Right renal cortex interstitium (tissue), 3 donors: ENCODE measurements at places on chromosomes 2 and 18.

DNA sequence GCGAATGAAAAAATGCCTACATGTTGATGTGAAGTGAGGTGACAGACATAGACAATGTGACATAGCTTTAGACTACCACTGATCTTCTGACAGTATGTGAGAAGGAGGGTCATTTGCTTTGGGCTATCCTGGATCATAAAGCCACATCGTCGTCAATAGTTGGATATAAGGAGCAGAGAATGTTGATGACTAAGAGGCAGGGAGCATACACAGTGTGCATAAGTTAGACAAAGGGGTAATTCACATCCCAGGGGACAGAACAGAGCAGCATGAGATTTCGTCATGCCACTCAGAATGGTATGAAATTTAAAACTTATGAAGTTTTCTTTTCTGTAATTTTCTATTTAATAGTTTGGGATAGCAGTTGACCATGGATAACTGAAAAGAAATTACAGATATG lies 403.2 kb downstream of the DSC3 start:
- DNase-seq = no peak

- no peak for DNase-seq
Measured at GRCh38 chr2:141062443-141062842, 1068.4 kb downstream of the LRP1B start.

- DNase-seq = no peak
Measured at GRCh38 chr2:70728128-70728527, 39.9 kb downstream of the ADD2 start.

DNA sequence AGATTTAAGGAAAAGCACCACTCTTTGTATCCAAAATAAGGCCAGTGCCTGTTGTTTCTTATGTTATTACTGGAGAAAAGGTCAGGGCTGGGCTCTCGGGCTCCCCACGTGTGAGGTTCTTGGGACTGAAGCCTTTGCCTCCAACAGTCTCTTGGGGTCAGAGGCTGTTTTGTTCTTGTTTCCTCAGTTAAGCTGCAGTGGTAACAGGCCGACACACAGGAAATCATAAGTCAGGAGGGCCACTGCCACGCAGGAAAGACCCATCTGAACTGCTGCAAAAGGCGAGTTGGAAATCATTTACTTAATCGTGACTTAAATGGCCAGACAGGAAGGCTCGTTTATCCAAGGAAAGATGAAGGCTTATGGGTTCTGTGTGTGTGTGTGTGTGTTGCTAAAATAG lies 30.3 kb upstream of the IL37 start:
- no peak for DNase-seq

GRCh38 chr2:160294339-160294803 lies 94.3 kb upstream of the ITGB6 start:
- no peak for DNase-seq

- DNase-seq = no peak
Measured at GRCh38 chr2:132747046-132747445, 77.0 kb upstream of the LYPD1 start.

DNA sequence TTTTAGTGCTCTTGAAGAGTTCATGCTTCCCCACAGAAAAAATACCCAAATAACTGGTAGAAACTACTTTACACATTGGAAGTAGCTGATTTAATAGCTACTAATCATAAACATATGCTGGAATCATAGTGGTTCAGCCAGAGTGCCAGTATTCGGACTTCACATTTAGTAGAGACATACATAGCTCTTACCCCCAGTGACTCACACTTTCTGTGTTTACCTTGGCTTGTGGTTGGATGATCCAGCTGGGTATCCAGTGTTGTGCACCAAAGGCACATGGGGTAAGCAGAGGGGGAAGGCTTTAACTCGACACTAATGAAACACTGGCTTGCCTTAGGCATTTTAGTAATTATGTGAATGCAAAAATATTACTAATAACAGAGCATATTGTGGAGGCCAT lies 18.1 kb downstream of the ARHGAP28 start:
- DNase-seq = no peak

DNA sequence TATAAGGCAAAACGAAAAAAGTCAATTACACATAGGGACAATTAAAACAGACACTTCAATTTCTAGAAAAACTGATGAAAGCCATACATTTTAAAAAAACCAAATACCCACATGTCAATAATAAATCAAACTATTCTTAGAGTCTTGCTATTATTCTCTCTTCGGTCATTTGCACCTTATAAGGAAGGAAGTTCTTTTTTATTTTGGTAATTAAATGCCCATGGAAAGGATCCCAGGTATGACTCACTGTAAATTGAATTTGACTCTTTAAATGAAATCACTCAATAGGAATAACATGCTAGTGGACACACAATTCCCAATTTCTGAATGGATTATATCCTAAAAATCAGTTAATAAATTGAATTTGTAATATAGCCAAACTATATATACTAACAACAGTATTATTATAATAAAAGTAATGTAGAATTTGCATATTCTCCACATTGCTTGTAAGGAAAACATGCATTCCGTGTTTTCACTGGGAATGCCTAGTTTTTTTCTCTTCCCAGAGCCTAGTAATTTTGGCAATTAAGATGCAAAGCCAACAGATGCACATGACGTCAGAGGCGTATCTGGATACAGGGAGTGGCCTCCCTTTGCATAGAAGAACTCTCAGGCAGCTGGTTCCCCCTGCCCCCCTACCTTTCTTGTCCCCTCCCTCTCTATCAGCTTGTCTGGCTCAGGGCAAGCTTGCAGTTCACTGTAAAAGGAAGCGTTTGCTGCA lies 153.5 kb upstream of the PGAP1 start:
- DNase-seq = no peak

GRCh38 chr2:85501248-85501647 lies 37.7 kb upstream of the MAT2A start:
- no peak for DNase-seq

GRCh38 chr2:69061525-69061924 lies 48.5 kb downstream of the ANTXR1 start:
- no peak for DNase-seq

- no peak for DNase-seq
Measured at GRCh38 chr2:44184106-44184505, 15.4 kb downstream of the PPM1B start.

DNA sequence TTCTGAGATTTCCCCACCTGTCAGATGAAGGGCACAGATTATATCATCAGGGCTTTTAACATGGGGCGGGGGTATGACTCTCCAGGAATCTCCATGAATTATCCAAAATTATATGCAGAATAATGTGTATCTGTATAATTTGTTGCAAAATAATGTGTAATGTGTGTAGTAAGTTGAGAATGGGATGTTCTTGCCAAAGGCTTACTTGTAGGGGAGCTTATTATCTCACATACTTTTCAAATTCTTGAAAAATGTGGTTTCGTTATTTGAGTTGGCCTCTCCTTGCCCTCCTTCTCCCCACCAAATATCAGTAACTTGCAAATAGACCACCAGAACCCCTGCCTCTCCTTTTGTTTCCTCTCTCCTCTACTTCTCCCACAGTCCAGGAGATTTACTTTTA lies 35.6 kb downstream of the UBR3 start:
- DNase-seq = no peak

GRCh38 chr2:145186303-145186702 lies 666.4 kb upstream of the ZEB2 start:
- DNase-seq = no peak

DNA sequence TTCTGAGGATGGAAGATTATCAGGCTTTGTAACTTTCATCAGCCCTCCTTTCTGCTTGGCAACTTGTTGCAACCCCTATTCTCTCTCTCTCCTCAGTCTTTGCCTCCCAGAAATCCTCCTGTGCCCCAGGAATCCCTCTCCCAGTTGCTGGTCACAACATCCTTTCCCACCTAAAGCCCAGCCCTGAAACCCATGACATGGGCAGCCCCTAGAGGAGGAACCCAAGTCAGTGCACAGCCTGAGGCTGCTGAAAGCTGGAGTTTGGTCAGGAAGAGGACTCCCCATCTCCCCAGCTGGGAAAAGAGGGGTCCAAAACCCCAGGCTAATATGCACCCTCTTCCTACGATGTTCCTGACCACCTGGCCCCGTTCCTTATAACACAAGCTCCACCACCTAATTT lies 29.5 kb downstream of the PKDCC start:
- no peak for DNase-seq

- DNase-seq = no peak
Measured at GRCh38 chr2:185279999-185280398, 458.6 kb upstream of the FSIP2 start.

- no peak for DNase-seq
Measured at GRCh38 chr2:203870941-203871340, 3.4 kb downstream of the CTLA4 start.

DNA sequence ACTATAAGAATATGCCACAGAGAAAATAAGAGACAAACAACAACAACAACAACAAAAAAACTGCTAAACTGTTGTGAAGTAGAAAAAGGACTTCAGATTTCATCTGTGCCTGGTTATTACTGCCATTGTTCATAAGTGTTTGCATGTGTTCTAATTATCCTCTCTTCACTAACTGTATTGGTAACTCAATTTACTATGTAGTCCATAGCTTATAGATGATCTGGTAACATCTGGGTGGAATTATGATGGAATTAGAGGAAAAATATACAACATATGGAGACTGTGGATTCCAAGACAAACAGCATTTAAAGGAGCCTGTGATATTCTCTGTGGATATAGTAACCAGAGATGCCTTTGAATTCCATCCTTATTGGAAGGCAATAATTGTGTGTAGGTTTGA lies 1891.5 kb upstream of the PIK3C3 start:
- DNase-seq = no peak

DNA sequence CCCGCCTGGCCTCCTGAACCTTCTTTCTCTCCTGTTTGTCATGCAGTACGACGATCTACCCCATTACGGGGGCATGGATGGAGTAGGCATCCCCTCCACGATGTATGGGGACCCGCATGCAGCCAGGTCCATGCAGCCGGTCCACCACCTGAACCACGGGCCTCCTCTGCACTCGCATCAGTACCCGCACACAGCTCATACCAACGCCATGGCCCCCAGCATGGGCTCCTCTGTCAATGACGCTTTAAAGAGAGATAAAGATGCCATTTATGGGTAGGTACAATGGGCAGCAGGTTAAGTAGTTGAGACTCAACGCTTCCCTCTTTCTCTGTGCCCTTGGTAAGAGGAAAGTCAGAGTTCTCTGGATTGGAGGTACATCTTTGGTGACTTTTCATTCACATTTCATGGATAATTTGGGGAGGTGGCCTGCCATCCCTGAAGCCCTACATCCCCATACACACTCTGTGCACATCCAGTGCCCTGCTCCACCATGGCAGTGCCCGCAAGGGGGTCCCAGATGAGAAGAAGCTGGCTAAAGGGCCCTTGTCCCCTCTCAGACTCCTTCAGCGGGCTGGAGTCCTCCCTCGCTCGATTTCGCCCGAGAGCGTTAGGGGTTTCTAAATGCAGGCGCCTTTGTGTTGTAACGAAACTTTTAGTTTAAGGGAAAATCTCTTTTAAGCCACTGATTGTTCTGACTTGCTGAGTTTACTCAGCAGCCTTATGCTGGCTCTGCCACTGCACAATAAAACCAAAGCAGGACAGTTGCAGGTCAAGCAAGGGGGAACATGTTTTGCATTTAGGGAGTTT lies 3.0 kb downstream of the MEIS1 start:
- DNase-seq = no peak

GRCh38 chr18:73945130-73945792 lies 202.4 kb downstream of the FBXO15 start:
- no peak for DNase-seq

DNA sequence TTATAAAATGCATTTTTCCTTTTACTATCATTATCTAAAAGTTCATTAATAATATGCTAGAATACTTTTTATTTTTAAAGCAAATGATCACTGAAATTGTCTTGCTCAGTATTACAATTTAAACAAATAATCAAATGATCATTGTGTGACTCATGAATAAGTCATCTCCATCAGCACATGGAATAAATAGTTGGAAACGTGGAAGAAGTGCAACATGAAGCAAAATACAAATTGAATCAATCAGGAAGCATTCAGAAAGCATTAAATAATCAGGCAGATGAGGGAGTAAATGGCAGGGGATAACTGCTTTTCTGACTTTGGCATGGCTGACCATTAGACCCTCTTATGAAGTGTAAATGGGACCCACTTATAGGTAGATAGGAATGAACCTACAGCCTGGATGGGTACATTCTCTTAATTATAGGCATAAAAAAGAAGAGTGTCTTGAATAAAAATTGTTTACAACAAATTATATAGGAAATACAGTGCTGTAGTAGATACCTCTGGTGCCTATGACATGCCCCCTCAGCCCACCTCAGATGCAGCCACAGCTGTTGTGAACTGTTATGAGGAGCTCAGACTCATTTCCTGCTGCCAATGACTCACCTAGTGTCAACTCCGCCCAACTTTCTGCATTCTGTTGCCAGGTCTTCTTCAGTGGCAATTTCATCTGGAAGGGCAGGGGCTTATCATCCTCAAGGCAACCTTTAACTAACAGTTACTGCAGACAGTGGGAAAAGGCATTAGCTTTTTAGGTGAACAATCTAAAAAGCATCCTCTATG lies 936.0 kb downstream of the TRIB2 start:
- no peak for DNase-seq

DNA sequence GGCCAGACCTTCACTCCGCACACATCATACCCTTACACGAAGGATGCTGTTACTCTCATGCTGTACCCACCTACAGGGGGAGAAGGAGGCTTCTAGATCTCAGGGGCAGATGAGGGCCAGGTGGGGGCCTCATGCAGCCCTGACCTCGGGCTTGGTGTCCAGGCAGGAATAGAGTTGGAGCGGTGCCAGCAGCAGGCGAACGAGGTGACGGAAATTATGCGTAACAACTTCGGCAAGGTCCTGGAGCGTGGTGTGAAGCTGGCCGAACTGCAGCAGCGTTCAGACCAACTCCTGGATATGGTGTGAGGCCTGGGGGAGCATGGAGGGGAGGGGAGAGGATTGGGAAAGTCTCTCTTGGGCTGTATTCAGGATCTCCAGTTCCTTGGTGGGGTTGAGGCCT lies 4.0 kb upstream of the RNF181 start:
- DNase-seq = no peak

GRCh38 chr2:159795841-159796690 lies 1.9 kb downstream of the CD302 start:
- no peak for DNase-seq

DNA sequence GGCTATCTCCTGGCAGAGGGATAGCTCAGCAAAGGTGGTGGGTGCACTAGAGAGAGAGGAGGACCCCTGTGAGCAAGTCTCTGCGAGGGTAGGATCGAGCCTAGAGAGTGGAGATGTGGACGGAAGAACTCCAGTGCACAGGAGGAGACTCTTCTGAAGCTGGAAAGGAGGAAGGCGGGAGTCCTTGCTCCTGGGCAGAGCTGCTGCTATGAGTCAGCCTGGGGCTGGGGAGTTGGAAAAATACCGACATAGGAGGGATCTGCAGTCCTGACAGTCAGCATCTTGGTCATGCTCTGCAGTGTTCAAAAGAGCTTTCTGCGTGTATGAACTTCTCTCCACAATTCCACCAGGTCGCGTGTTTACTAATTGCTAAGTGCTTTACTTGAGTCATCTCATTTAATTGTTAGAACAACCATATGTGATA lies 233.8 kb downstream of the LDLRAD4 start:
- no peak for DNase-seq

GRCh38 chr18:45103319-45104048 lies 422.8 kb downstream of the SETBP1 start:
- DNase-seq = no peak

GRCh38 chr2:102141970-102142828 lies at the start of gene IL1R1:
Gene IL1R1 (plus strand): TSS chr2:102142746. CDS start chr2:102157725, 14,979 bp downstream.
- DNase-seq = no peak
